ENCODE measurements at places on chromosomes 2 and 18.
A peak's percentile ranks its signal among the peaks of the same experiment; 100 is the strongest.

GRCh38 chr2:46530639-46531038 is 51.3 kb downstream of the TMEM247 start:
- DNase-seq, result no peak

- DNase-seq, result no peak
Measured at GRCh38 chr2:184481865-184482264, 116.5 kb upstream of the ZNF804A start.

- DNase-seq, result peak; percentile 58
Measured at GRCh38 chr2:8103085-8103708, 578.7 kb upstream of the ID2 start.

- DNase-seq, result no peak
Measured at GRCh38 chr2:219704878-219705277, 77.4 kb downstream of the SLC4A3 start.

- DNase-seq, result peak; percentile 54
Measured at GRCh38 chr2:206993964-206994363, 54.6 kb downstream of the CPO start.

Data from fibroblast of skin of right biceps (primary cell).